CD4-positive, alpha-beta T cell treated with Interleukin-4 for 1 hour (primary cell): ENCODE measurements at places on chromosomes 16 and 17.

DNA sequence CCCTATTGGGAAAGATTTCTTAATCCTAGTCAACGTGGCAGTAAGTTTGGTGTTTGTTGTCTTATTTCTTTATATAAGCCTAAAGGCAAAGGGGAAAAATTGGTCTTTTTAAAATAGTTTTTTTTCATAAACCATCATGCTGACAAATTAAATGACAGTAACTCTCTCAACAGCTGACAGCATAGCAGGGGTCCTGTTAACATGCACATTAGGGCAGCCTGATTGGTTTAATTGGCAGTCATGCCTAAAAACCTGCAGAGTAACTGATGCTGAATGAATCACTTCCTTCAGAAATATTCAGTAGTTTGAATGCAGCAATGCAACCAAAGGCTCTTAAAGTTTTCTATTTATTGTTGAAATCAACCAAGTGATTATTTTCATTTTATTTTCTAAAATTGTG, 85.4 kb downstream of the ITFG1 start:
- no peak for DNase-seq

- DNase-seq, result no peak
Observed at GRCh38 chr16:88289561-88289960, 93.2 kb upstream of the ZNF469 start.

GRCh38 chr16:66895999-66896398, 15.7 kb downstream of the PDP2 start:
- no peak for DNase-seq

DNA sequence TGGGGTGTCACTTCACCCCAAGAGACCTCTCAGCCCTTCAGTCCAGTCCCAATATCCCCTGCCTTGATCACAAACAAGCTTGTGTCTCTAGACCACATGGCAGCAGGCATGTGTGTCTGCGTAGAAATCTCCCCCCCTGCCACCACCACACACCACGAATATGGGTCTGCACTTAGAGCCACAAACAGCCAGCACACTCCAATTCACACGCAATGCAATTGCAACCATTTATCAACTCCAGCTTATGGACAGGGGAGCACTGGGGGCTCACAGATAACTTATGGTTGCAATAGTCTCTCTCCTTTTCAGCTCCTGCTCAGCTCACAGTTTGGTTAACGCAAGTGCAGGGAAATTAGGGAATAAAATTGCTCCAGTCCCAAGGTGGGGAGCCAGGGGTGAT, 2.6 kb downstream of the HOXB9 start:
- DNase-seq, result no peak

GRCh38 chr17:7329374-7329996, 350 bp upstream of the NEURL4 start:
- DNase-seq, result peak; percentile 98

- DNase-seq, result no peak
Observed at GRCh38 chr16:50567651-50568050, 19.5 kb downstream of the NKD1 start.

GRCh38 chr16:78176435-78176834, 77.0 kb downstream of the WWOX start:
- no peak for DNase-seq

DNA sequence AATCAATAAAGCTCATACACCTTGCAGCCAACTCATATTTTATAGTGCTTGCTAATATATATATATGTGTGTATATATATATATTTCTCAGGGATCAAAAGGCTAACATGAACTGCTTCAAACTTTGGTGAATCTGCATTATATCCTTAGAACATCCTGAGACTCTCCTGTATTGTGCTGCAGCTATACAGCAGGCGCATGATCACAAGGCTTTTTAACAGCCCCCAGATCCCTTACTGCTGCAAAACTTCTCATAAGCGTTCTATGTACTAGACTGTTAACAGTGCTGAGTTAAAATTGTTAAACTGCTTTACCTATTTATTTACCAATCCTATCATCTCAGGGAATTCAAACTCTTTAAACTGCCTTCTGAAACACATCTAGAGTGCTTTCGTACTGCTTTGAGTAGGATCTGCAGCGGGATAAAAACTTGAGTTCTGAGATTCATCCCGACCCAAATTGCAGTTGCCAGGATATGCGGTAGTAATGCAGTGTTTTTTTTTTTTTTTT, 1.3 kb downstream of the GPATCH8 start:
- no peak for DNase-seq

DNA sequence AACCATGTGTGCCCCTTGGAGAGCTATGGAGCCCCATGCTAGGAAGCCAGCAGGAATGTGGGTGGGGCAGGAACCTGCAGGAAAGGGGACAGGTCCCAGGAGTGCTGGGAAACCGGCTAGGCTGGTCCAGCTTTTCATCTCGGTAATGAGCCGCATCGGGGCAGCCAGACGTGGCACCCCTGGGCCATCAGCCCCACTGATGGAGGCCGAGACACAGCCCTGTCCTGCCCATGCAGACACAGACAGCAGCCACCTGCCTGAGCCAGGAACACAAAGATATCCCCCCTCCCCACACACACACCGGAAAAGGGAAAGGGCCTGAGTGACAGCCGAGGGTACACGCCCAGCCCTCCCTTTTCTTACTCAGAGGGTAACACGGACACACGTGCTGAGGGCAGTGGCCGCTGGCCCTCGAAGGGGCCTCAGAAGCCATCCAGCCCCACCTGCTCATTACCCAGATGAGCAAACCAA, 18.1 kb downstream of the PPL start:
- no peak for DNase-seq

DNA sequence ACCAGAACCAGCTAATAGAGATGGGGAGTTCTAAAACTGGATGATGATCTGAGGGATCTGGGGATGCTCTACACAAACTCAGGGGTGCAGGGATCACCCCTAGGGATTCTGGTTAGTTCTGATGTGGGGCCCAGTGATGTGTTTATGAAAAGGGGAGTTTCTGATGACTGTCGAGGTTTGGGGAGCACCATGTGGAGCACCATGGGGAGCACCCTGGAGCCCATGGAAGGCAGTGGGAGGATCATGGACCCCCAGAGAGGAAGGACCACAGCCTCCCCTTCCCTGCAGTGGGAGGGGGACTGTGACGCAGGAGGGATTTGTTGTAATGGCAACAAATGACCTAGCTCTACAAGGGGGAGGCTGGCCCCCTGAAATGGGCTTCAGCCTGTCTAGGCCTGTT, 18.4 kb downstream of the PIMREG start:
- DNase-seq, result no peak

DNA sequence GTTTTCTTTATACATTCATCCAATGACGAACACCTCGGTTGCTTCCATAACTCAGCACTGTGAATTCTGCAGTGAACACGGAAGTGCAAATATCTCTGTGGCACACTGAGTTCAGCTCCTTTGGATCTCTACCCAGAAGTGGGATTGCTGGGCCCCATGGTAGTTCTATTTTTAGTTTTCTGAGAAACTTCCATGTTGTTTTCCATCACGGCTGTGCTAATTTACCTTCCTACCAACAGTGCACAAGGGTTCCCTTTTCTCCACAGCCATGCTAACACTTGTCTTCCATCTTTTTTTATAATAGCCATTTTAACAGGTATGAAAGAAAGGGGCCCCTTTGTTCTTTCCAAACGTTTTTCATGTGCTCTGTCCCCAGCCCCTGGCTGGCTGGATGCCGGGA, 30.2 kb upstream of the CBLN1 start:
- DNase-seq, result no peak

GRCh38 chr17:4849011-4849536, 15.9 kb downstream of the MINK1 start:
- DNase-seq, result no peak

DNA sequence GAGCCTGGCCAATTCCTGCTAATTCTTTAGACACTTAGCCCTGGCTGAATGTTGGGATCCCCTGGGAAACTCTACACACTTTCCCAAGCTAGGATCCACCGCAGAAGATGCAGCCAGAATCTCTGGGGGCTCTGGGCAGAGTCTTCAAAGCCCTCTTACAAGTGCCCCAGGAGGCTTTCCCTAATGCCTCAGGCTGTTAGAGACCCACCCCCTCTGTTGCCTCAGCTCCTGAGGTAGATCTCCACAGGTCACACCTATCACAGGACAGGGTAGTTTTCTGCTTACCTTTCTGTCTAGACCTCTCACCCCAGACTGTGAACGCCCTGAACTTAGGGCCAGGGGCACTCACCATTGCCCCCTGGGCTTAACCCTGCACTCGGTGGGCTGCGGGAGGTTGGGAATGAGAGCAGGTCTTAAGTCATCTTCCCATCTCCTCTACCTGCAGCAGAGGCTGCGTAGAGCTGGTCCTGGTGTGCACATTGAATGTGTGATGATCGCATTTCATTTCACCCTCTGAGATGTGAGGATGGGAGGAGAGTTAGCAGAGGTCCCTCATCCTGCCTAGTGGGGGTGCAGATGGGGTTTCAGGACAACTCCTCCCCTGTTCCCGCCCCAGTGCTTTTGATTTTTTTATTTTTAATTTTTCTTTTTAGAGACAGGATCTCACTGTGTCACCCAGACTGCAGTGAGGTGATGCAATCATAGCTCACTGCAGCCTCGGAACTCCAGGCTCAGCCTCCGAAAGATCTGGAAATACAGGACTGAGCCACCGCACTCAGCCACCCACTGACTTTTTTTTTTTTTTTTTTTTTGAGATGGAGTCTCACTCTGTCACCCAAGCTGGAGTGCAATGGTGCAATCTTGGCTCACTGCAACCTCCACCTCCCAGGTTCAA, 89.0 kb upstream of the LHX1 start:
- DNase-seq, result no peak

DNA sequence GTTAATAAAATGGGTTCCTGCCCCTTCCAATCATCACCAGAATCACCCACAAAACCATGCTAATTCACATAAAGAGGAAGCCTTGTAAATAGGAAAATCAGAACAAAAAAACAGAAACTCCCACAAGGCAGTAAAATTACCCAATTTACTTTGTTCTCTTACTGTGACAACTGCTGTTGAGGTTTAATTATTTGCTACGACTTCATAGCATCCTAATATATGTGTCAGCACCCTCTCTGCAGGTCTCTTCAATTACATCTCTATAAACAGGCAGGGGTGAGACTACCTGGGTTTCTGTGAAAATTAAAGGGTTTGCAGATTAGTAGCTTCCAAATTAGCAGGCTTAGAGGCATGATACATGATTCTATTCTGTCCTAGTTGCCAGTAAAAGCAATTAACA, 2.7 kb downstream of the WDR59 start:
- DNase-seq, result no peak

DNA sequence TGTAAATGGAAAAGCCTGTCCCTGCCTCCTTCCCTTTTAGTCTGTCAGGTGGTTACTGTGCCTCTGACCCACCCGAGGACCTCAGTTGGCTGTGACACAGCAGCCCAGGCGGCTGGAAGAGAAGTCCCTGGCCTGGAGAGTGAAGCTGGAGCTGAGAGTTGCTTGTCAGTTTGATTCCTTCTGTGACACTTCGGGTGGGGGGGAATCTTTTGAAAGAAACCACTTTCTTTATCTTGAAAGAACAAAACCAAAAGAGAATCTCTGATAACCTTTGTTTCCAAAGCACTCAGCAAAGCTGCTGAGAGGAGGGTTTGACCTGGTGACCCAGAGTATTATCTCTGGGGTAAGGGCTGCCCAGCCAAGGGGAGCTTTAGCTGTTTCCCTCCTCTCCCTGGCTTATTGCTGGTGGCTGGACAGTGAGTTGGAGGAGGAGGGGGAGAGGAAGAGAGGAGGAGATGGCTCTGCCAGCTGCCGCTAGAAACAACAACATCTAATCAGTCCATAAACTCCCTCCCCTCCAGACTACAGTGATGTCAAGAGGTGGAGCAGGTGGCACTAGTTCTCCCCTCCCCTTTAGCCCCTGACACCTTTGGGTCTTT, 34.0 kb downstream of the YPEL2 start:
- DNase-seq, result no peak

DNA sequence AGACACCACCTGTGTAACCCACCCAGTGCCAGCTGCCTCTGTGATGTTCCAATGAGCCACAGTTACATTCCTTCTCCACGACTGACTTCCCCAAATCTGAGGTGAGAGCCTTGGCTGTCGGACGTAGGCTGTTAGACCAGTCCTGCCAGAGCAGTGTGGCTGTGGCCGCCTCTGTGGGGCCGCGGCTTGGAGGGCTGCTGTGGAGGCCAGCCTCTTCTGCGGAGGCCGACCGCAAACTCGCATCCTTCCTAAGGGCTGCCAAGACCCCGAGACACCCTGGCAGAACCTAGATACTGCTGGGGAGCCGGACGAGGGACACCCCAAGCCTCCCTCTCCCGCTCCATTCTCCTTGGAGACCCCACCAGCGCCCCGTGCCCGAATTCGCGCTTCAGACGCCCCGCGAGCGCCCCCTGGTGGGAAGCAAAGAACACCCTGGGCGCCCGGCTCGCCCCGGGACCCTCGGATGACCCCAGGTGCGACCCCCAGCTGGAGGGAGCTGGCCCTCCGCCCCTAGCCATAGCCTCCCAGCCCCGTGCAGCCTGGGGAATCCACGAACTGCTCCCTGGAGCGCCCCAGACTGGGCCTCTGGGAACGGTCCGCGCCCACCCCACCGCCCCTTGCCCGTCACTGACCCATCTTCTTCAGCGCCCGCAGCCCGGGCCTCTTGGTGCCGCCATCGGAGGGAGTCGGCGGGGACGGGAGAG, 547 bp downstream of the PLCD3 start:
- peak; percentile 36 for DNase-seq

DNA sequence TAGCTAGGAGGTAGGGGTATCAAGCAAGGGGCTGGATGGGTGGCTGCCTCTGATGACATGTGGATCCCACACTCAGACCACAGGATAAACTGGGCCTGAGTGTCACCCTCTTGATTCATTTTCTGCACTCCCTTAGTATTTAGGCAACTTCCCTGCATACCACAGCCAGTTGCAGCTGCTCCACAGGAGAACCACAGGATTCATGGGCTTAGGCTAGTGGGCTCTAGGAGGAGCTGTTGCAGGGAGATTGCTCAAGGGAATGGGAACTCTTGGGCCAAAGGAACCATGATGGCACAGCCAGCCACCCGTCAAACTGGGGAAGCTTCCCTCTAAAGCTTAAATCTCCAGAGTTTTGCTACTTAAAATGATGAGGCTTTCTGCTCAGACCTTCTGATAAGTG, 269.7 kb upstream of the ASIC2 start:
- DNase-seq, result no peak

- no peak for DNase-seq
Observed at GRCh38 chr17:70882504-70882903, 713.2 kb downstream of the KCNJ2 start.

- no peak for DNase-seq
Observed at GRCh38 chr17:46008591-46008990, 9.5 kb downstream of the STH start.

GRCh38 chr17:300881-301280, 51.7 kb downstream of the RPH3AL start:
- DNase-seq, result no peak

DNA sequence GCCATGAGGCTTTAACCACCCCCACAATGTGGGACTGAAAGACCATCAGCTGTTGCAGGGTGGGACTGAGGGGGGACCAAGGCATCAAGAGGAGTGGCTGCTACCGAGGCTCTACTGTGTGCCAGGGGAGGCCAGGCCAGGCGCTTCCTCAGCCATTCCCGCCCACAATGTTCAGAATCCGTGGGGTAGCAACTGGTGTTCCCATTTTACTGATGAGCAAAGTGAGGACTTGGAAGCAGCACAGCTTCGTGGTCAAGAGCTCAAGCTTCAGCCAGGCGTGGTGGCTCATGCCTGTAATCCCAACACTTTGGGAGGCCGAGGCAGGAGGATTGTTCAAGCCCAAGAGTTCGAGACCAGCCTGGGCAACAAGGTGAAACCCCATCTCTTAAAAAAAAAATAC, 65.9 kb downstream of the SCNN1B start:
- DNase-seq, result no peak

- DNase-seq, result no peak
Observed at GRCh38 chr16:67926181-67926750, 5.4 kb downstream of the CTRL start.

- no peak for DNase-seq
Observed at GRCh38 chr16:20880867-20881502, 19.2 kb downstream of the DCUN1D3 start.

- DNase-seq, result no peak
Observed at GRCh38 chr17:76337413-76337777, 16.3 kb downstream of the PRPSAP1 start.
